ENCODE measurements at places on chromosomes 12 and 14.

DNA sequence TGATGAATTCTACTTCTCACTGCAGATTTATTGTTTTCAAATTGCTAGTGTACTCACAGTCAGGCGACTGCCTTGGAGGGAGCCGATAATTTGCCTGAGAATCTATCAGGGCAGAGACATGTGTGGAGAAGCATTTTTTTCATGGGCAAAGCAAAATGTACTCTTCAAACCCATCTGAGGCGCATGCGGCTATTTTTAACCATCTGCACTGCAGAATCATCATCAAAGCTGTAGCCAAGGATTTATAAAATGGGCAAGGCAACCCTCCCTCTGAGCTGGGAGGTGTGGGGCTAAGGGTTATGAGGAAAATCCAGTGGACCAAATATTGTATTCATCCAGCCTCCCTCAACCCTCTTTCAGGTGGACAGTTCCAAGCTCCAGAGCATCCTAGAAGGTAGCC is 37.7 kb downstream of the BEST3 start:
- no peak for DNase-seq

DNA sequence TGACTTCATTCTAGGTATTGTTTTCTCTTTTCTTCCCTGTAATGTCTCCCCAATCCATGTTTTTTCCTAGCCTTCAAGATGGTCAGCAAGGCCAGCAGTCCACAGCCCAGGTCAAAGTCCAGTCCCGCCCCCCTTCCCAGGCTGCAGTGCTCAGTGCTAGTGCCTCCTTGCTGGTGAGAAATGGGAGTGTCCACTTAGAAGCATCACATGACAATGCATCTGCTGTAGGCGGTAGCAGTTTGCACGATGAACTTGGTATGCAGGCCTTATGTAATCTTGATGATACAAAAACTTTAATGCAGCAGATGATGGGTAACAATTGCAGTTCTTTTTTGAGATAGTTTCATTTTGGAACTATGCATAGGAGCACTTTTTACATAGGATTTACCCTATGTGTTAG is 88.4 kb downstream of the PCNX1 start:
- DNase-seq, result no peak

- no peak for DNase-seq
Measured at GRCh38 chr14:91140672-91141071, 26.8 kb downstream of the DGLUCY start.

DNA sequence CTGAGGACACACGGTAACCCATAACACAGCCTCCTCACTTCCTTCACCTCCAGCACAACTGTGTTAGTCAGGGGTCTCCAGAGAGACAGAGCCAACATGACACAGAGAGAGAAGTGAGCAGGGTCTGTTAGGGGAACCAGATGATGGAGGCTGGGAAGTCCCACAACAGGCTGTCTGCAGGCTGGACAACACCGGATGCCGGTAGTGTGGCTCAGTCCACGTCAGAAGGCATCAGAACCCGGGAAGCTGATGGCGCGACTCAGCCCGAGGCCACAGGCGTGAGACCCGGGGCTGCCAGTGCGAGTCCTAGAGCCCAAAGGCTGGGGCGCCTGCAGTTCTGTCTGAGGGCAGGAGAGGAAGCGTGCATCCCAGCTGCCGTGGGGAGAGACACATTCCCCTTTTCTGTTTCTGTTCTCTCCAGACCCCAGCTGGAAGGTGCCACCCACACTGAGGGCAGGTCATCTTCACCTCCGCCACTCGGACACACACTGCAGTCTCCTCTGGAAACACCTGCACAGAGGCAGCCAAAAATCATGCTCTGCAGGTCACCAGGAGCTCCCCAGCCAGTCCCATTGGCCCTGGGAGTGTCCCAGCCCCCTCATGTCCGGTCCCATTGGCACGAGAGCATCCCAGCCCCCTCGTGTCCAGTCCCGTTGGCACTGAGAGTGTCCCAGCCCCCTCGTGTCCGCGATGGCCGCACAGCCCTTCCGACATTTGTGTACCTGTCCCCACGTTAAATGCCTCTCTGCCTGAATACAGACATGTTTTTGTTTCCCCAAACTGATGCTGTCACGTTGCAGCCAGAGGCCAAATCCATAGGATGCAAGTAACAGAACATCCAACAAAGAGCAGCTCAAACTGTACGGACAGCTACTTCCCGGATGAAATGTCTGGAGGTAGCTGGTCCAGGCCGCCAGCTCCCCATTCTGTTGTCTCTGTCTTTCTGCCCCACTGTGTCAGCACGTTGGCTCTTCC is 7.9 kb upstream of the FBRSL1 start:
- DNase-seq, result no peak

GRCh38 chr14:64707661-64708060 is 3.4 kb downstream of the PLEKHG3 start:
- no peak for DNase-seq

DNA sequence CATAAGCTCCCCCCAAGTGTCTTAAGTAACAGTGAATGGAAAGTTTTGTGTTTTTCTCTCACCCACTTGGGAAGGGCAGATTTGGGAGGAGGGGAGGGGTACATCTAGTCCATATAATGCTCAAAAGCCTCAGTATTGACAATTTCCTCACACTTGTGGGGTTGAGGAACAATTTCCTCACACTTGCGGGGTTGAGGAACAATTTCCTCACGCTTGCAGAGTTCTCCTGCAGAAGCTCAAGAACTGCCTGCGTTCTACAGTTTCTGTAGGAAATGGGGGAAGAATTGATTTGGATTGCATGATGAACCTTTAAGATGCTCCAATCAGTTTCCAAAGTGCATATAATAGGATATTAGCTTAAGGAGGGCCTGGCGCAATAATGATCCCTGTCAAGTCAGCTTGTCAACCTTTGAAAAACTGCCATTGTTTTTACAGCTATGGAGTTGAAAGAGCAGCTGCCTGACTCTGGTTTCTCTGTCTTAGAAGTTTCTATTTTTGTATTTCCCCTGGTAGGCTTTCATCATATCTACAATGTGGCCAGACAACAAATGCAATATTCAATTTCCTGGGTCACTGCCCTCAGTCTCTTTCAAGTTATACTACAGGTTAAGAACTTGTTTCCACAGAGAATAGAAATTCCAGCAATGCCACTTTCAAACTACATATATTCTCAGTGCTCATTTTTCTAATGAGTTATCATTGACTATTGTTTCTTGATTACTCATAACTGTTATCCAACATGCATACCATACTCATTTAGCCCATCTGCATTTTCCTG is 66.5 kb downstream of the PLEKHG7 start:
- no peak for DNase-seq

DNA sequence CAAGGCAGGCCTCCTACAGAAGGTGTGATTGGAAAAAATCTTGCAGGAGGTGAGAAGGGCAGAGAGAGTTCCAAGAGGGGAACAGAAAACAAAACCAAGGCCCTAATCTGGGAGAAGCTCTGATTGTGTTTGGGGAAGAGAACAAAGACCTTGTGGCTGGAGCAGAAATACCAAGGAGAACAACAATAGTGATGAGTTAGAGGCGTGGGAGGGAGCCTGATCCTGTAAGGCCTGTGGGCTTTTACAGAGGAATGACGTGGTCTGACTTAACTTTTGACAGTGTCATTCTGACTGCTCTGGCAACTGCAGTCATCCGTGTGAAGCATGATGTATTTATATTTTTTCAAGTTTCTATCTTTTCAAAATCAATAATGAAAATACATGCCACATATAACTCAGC is 200.6 kb downstream of the ANO4 start:
- no peak for DNase-seq

DNA sequence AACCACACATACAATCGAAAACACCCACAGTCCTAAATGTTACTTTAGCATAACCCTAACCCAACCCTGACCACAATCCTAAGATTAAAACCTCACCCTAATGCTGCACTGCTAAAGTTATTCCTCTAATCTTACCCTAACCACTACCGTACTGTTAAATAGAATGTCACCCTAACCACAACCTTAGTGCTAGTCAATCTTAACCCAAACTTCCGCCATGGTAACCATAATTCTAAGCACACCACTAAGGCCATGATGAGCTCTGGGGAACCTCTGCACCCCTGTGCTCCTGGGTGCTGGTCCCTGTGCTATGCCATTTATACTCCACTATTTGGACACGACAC is 38.0 kb downstream of the LTBP2 start:
- no peak for DNase-seq

- DNase-seq, result no peak
Measured at GRCh38 chr14:20563971-20564370, 3.1 kb upstream of the RNASE9 start.
